Stimulated activated CD4-positive, alpha-beta T cell treated with anti-CD3 and anti-CD28 coated beads, Interleukin-4, amount 100 ng/mL, for 4 hours (primary cell): ENCODE measurements at places on chromosomes 16 and 17.

- DNase-seq = no peak
Observed at GRCh38 chr17:51805765-51806164, 352.7 kb downstream of the CA10 start.

DNA sequence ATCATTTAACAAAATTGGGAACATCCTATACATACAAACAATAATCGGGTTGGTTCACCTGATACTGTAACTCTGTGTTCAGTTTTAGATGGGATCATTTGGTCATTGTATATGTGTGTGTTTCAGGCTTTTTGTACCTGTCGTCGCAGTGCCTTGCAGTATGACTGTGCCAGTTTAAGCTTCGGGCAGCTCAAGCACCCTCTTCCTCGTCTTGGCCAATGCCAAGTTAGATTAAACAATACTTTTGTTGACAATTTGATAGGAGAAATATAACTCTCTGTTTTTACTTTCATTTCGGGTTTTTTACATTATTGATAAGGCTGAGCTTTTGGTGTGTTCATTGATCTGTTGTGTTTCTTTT lies 37.0 kb upstream of the ARHGAP17 start:
- DNase-seq = no peak

DNA sequence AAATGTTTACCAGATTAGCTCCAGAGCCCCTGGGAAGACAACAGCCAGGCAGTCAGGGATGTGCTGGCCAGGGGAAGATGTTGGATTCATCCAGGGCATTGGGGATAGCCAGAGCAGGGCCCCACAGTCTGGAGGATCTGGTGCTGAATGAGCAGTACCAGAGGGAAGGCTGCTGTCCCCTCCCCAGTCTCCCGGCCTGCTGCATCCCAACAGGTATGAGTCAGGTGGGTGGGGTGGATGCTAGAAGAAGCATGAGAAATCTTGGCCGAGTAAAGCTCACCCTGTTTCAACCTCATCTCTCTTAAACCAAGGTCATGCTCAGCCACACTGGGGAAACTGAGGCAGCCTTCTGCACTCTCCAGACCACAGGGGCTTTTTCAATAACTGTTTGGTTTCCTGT lies 71.9 kb upstream of the SEC14L1 start:
- no peak for DNase-seq

- no peak for DNase-seq
Observed at GRCh38 chr16:88619859-88620815, 18.2 kb upstream of the IL17C start.

GRCh38 chr16:12460064-12460392 lies 343.7 kb downstream of the CPPED1 start:
- DNase-seq = peak; percentile 4

DNA sequence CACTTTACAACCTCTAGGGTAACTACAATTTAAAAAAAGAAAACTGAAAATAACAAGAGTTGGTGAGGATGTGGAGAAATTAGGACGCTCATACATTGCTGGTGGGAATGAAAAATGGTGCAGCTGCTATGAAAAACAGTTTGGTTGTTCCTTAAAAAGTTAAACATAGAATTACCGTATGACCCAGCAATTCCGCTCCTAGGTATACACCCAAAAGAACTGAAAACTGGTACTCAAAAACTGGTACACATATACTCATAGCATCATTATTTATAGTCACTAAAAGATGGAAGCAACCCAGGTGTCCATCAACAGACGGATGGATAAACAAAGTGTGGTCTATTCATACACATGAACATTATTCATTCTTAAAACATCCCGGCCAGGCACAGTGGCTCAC lies 42.9 kb upstream of the DNAH17 start:
- no peak for DNase-seq

DNA sequence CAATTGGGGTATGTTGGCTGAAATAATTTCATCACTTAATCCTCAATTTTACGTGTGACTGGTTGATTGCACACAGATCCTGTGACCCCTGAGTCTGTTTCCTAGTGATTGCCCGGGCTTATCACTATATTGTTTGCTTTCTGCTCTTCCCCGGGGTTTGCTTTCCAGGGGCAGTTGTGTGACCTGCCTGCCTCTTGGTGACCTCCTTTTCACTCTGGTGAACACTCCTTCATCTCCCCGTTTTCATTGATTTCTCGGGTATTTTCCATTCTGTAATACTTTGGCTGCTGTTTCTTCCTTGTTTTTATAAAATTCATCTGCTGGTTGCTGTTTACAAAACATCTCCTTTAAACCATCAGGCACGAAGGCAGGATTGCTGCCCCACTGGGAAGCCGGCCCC lies 36.0 kb downstream of the NTN1 start:
- DNase-seq = no peak

GRCh38 chr16:974611-975261 lies 4.0 kb upstream of the LMF1 start:
- no peak for DNase-seq

GRCh38 chr17:59832883-59833379 lies 59.8 kb downstream of the TUBD1 start:
- DNase-seq = no peak

GRCh38 chr17:6079155-6079888 lies 9.1 kb downstream of the WSCD1 start:
- DNase-seq = no peak

GRCh38 chr17:41020336-41020735 lies 6.7 kb downstream of the KRTAP1-5 start:
- DNase-seq = no peak

DNA sequence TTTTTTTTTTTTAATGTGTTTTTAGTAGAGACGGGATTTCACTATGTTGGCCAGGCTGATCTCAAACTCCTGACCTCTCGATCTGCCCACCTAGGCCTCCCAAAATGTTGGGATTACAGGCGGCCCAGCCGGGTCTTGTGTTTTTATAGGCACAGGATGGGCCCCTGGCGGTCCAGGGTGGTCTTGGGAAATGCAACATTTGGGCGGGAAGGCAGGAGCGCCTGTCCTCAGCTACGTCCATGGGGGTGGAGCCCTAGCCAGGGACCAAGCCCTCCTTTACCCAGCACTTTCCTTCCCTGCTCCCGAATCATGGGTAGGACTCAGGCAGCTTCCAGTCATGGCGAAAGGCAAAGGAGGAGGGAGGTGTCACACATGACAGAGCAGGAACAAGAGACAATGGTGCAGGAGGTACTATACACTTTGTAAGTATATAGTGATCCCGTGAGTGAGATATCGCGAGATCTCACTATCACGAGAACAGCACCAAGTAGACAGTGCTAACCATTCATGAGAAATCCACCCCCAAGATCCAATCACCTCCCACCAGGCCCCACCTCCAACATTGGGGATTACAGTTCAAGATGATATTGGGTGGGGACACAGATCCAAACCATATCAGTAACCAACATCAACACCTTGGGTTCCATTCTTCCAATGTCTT lies 226.7 kb upstream of the WSCD1 start:
- no peak for DNase-seq

- no peak for DNase-seq
Observed at GRCh38 chr16:75458439-75458838, 6.0 kb downstream of the TMEM170A start.

DNA sequence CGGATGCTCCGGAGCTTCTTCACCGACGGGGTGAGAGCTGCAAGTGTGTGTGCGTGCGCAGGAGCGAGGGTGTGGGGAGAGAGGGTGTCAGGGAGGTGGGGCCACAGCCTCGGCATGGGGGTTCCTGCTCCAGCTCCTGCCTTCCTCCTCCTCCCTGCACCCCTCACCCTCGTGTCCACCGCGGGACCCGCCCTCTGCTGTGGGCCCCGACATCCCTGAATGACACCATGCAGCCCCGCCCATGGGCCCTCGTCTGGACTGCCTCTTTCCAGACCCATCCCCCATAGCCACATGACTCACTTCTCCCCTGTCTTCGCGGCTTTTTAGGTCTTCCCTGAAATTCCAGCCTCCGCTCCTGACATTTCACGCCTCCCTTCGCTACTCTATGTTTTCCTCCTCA lies 41.6 kb downstream of the ARHGAP23 start:
- no peak for DNase-seq

DNA sequence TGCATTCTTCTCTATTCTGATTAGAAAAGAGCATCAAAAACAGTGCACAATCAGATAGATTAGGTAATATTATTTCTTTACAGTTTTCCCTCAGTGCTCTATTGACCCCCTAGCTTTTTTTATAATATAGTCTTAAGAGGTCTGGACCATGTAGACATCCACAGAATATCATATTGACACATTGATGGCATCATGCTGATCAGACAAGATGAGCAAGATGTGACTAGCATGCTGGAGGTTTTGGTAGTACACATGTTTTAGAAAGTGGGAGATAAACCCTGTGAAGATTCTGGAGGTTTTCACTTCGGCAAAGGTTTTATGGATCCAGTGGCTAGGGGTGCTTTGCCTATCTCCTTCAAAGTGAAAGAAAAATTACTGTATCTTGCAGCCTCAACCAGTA lies 2.8 kb upstream of the ABCA8 start:
- DNase-seq = no peak

GRCh38 chr17:4514206-4514605 lies 15.5 kb downstream of the SPNS2 start:
- no peak for DNase-seq

DNA sequence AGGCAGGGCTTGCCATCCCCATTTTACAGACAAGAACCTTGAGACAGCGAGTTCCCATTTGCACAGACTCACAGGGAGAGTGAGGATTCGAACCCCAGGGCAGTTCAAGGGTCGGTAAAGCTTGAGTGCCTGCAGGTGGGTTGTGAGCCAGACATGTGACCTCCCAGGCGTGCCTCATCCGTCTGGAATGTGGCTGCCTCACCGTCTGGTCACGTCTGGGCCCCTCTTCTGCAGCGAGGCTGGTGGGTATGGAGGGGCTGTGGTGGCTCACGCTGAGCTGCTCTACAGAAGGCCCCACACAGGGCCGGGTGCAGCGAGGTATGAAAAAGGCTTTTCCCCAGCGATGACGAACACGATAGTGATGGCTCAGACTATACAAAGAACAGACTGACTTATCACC lies 35.8 kb upstream of the LHX1 start:
- no peak for DNase-seq

DNA sequence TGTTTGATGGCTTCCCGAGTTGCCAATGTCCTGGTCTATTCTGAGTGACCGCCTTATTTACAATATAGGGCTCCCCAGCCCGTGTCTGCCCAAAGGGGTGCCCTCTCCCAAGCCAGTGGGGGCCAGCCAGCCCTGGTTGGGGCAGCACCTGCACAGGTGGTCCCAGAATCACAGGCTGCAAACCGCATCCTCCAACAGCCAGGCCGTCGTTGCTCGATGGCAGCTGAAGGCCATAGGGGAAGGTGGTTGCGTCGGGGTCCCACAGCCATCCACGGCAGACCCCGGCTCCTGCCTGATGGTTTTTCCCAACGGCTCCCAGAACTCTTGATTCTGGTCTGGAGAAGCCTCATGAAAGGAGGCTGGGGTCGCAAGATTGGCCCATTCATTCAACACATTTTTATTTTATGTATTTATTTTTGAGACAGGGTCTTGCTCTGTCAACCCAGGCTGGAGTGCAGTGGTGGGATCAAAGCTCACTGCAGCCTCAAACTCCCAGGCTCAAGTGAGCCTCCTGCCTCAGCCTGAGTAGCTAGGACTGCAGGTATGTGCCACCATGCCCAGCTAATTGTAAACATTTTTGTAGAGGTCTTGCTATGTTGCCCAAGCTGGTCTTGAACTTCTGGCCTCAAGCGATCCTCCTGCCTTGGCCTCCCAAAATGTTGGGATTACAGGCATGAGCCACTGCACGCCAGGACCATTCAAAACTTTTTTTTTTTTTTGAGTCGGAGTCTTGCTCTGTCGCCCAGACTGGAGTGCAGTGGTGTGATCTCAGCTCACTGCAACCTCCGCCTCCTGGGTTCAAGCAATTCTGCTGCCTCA lies 79.0 kb upstream of the TOB1 start:
- DNase-seq = no peak

DNA sequence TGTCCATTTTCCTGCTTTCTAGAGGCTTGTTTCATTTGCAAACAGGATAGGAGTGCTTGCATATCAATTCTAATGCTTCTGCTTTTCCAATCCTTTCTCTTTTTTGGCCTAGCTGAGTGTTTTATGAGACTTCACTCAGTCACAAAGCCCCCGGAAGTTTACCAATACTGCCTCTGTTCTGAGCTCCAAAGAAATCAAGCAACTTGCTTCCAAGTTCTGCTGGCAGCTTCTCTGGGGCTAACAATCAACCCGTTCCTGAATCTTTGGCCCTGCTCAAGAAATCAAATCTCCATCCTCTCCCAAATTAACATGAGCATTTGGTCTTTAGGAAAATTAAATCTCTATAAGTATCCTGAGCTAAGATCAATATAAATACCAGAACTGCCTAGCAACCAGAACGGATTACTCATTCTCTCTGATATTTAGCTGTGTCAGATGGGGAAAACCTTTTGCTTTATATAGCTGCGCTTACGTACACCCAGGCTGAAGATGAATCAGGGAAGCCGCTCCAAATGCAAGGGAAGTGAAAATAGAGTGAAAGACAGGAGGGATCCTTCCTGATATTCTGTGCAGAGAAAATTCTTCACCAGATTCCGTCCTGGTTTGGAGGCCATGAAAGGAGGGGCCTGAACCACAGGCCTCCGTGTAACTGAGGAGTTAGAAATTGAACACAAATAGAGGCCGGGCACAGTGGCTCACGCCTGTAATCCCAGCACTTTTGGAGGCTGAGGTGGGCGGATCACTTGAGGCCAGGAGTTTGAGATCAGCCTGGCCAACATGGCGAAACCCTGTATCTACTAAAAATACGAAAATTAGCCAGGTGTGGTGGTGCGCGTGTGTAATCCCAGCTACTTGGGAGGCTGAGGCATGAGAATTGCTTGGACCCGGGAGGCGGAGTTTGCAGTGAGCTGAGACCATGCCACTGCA lies 23.3 kb upstream of the GRB2 start:
- no peak for DNase-seq

GRCh38 chr17:35130392-35130791 lies 9.0 kb downstream of the FNDC8 start:
- no peak for DNase-seq

- DNase-seq = no peak
Observed at GRCh38 chr17:80474961-80475909, 1.2 kb downstream of the NPTX1 start.

DNA sequence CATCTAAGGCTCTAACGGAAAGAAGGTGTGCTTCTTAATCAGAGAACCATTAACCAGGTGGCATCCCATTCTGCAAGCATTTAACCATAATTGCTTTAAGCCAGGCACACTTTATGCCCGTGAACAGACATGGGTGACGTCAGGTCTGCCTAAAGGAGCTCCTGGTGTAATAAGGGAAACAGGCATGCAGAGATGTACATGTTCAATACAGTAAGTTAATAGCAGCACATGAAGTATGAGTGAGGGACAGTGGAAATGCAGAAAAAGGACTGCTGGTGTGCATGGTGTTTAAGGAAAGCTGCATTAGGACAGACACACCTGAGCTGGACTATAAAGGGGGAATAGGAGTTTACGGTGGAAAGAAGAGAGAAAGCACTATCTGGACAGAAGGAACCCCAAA lies 18.6 kb downstream of the DYNLRB2 start:
- no peak for DNase-seq

- no peak for DNase-seq
Observed at GRCh38 chr16:60788631-60789030, 1247.6 kb downstream of the CDH8 start.

- no peak for DNase-seq
Observed at GRCh38 chr16:5875416-5875815, 777.8 kb upstream of the EEF2KMT start.

GRCh38 chr17:57994436-57994835 lies 6.4 kb upstream of the VEZF1 start:
- no peak for DNase-seq

- DNase-seq = no peak
Observed at GRCh38 chr17:40175928-40176753, 1.1 kb upstream of the RAPGEFL1 start.

- no peak for DNase-seq
Observed at GRCh38 chr17:74404789-74405188, 27.1 kb upstream of the GPRC5C start.
